ENCODE measurements at places on chromosomes 11 and 22.

DNA sequence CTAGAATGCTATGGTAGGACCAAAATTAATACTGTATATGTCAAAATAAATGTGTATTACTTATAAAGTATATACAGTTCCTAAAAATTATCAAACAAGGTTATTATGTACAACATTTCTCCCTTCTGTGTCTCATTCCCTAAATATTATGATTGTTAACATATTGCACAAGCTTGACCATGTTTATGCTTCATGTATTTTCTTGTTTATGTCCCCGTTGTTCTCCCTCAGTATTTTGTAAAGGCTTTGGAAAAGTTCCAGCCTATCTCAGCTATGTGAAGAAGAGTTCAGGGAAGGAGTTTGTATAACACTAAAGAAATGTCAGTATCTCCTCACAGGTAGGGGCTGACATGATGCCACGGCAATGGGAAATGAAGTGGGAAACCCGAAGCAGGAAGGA, 19.6 kb downstream of the ADM start:
- no peak for DNase-seq

- no peak for DNase-seq
Observed at GRCh38 chr11:83779876-83780275, 493.7 kb upstream of the CCDC90B start.

GRCh38 chr22:21055880-21056319, 10.2 kb downstream of the LRRC74B start:
- DNase-seq, result no peak

- peak; percentile 84 for DNase-seq
Observed at GRCh38 chr22:19576460-19577421, 52.5 kb upstream of the CLDN5 start.

DNA sequence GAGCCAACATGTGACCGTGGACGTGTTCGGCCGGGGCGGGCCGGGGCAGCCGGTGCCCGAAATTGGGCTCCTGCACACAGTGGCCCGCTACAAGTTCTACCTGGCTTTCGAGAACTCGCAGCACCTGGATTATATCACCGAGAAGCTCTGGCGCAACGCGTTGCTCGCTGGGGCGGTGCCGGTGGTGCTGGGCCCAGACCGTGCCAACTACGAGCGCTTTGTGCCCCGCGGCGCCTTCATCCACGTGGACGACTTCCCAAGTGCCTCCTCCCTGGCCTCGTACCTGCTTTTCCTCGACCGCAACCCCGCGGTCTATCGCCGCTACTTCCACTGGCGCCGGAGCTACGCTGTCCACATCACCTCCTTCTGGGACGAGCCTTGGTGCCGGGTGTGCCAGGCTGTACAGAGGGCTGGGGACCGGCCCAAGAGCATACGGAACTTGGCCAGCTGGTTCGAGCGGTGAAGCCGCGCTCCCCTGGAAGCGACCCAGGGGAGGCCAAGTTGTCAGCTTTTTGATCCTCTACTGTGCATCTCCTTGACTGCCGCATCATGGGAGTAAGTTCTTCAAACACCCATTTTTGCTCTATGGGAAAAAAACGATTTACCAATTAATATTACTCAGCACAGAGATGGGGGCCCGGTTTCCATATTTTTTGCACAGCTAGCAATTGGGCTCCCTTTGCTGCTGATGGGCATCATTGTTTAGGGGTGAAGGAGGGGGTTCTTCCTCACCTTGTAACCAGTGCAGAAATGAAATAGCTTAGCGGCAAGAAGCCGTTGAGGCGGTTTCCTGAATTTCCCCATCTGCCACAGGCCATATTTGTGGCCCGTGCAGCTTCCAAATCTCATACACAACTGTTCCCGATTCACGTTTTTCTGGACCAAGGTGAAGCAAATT, 1.8 kb downstream of the FUT4 start:
- DNase-seq, result no peak

DNA sequence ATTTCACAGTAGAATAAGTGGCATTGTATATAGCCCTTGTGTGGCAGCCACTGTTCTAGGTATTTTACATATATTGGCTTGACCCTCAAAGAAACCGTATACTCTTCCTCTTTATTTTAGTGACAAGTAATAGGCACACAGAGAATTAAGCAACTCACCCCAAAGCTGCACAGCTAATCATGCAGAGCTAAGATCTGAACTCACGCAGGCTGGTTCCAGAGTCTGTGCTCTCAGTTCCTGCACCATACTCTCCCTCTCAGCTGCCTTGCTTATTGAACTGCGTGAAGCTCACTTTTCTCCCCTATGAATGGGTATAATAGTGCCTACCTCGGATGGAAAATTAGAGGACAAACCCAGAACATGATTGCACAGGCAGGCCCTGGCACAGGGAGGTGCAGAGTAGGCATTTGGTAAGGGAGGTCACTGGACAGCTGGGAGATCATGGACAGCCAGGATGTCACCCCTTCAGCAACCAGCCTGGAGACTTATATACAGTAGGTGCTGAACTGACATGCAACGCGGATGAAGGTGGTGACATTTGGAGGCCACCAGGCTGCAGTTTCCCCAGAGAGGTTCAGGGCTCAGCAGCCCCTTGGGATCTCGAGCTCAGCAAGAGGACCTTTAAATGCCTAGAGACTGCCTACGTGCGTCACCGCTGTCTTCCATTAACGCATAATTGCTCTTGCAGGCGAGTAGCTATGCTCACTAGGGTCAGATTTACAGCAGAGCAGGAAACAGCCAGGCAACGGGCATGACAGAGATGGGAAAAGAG, 78.4 kb upstream of the TP53I11 start:
- DNase-seq, result no peak

DNA sequence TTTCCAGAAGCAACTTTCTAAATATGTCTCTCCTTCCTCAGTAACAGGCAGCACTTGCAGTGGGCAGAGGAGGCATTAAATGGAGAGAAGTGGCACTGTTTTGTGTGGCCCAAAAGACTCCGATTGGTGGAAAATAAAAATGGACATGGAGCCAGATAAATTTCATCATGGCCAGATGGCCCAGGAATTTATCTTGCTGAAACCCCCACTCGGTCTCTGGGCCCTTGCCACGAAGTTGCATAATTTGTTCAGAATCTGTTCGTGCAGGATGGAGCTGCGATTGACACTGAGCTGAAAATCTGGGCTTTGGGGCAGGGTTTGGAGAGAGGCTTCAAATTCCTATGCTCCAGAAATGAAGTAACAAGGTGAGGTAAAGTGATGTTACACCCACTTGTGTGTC, 65.5 kb downstream of the C11orf91 start:
- DNase-seq, result no peak

DNA sequence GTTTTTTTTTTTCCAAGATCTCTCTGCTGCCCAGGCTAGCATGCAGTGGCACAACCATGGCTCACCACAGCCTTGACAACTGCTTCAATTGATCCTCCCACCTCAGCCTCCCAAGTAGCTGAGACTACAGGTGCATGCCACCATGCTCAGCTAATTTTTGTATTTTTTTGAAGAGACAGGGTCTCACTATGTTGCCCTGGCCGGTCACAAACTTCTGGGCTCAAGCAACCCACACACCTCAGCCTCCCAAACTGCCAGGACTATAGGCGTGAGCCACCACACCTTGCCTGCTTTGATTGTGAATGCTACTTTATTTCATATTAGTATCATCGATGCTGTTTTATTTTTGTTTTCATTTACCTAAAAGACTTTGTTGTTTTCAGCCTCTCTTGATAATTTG, 81.5 kb upstream of the GNAZ start:
- no peak for DNase-seq

DNA sequence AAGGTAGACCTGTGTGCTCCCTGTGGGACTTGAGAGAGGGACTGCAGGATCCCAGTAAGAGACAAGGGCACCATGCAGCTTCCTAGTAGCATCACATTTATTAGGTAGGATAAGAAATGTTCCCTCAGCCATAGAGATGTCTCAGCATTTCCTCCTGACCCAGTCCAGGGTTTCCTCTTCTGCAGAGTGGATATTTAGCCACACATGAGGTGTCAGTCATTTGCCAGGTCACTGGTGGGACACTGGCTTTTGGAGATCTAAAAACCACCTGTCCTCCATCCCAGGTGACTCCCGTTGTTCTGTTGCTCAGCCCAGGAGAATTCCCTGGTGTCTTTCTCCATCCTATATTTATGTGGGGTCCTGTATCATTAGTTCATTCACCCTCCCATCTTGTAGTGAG, 117.5 kb upstream of the NNMT start:
- no peak for DNase-seq

DNA sequence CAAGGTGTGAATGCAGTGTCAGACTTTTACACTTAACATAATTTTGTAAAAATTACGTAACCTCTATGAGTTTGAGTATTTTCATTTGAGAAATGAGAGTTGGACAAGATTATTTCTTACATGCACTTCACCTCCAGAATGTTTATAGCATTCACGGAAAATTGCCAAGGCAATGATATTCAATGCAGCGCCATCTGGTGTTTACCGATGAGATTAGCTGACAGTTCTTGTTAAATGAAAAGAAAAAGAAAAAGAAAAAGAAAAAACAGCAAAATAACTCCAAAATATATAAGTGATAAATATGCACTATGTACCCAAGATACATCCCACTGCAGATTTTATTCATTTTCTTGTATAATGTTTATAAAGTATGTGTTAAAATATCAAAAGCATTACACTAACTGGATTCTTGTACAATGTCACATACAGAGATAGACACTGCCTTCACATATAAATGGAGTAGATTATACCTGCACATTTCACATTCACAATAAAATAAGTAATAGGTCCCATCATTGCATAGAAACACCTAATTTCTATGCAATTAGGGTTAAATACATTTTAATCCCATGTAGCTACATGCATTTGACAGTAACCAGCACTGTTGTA, 976.3 kb upstream of the FAT3 start:
- no peak for DNase-seq

DNA sequence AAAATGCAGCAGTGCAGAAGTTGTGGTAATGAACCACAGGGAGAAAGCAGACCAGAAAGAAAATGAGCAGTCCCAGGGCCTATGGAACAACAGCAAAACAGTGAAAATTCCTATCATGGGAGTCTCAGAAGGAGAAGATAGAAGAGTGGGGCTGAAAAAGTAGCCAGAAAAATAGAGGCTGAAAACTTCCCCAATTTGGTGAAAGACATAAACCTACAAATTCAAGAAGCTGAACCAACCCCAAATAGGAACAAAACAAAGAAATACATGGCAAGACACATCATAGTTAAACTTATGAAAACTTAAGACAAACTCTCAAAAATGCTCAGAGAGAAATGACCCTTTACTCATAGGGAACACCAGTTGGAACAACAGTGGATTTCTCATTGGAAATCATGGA, 11.4 kb downstream of the FGF19 start:
- DNase-seq, result no peak

GRCh38 chr11:130534551-130534950, 86.1 kb downstream of the ADAMTS15 start:
- DNase-seq, result no peak

GRCh38 chr11:86183694-86184093, 60.9 kb upstream of the EED start:
- no peak for DNase-seq

- no peak for DNase-seq
Observed at GRCh38 chr11:102891736-102892135, 17.0 kb upstream of the MMP12 start.

GRCh38 chr11:119319136-119319699, 2.3 kb upstream of the MCAM start:
- DNase-seq, result no peak

GRCh38 chr11:43243927-43244326, 67.9 kb upstream of the API5 start:
- DNase-seq, result no peak

DNA sequence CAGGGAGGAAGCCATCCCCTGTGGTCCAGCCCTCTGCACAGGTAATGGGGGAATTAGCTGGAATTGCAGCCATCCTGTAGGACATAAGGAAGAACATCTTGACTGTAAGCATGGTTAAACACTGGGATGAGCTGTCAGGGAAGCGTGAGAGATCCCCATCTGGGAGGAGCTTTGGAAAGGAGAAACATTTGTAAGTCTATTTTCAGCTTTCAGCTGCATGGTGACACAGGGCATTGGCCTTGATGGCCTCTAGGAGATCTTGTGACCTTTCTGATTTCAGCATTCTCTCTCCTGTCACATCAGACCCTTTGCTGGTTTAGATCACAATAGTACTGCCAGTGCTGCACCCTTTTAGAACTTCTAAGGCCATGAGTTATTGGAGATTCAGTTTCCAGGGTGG, 47.1 kb downstream of the BCR start:
- no peak for DNase-seq

DNA sequence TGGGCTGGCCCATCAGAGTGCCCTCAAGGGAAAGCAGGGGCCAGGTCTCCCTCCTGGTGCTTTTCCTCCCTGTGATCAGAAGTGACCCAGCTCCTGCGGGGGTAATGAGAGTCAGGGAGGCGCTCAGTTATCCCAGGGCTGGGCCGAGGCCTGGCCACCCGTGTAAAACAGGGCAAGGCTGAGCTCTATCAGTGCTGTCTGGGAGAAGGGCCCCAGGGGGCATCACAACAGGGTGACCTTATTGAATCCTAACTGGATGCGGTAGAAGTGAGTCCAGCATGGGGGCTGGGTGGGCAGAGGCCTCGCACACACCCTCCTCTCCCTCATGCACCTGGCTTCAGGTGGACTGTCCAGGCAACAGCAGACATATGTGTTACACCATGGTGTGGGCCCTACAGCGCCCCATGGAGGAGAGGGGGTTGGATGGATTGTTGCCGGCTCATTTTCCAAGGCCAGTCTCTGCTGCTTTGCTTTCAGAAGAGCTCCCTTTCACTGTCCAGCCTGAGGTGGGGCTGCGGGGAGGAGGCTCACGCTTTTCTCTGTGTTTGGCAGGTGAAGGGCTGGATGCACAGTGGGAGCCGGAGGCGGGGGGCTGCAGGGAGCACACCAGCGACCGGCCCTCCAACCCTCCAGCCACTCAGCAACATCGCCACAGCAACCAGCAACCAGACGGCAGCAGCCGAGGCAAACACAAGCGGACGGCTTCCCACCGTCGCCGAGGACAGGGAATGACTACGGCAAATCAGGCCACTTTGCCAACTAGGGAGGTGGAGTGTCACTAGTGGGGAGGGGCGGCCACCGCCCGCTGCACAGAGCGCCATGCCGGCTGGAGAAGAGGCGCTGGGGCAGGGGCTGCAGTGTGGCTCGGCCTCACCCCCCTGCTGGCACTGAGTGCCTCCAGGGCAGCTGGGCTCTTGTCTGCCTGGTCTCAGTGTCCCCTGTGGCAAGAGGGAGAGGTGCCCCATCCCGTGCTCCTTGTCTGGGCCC, 24.7 kb downstream of the GNAZ start:
- no peak for DNase-seq

DNA sequence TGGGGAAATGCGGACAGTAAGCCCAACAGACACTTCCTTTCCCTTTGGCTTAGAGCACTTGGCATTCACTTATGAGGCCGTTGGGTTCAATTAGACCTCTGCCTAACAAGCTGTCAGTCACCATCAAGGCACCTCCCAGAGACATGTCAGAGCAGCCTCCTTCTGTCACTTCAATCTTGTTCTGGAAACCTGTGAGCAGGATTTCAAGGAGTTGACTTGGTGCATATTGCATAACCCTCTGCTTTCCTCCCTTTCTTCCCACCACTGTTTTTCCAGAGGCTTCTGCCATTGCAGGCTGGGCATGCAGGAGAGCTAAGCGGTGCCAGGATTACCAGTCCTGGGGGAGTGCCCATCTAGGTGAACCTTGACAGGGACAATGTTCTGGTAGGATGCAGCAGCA, 484.2 kb upstream of the LRRC4C start:
- no peak for DNase-seq
